ENCODE measurements at places on chromosomes 4 and X.

DNA sequence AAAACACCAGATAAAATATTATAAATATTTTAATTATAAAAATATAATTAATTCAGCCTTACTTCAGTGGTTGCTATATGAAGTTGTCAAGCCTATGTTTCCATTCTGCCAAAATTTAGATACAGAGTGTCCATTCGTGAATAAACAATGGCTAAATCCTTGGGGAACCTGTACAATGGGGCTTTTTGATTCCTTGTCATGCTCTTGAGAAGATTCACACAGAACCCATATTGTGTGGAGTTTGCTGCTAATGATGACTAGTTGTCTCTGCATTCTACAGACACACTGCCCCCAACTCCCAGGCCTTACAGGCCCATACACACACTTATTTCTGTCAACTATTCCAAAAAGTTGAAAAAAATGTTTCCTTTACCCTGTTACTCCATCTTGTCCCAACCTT, 33.4 kb upstream of the MAGEC2 start:
- DNase-seq = no peak

DNA sequence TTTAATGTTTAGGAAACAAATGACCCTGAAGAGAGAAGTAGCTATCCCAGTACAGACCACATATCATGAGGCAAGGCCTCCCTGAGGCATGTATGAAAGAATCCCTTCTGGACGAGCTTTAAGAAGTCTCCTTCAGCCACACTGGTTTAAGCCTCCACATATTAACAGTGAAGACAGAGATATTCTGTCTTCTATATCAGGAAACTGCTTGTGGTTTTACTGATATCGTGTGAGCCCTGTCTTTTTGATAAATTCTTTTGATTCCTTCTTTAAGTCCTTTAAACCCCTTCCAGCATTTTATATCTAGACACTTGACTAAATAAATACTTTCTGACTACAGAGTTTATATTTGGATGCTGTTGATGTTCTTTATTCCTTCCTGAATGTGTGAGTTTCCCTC, 45.9 kb upstream of the GPC4 start:
- no peak for DNase-seq

- peak; percentile 30 for DNase-seq
Measured at GRCh38 chr4:100372432-100372831, 145.4 kb downstream of the EMCN start.

DNA sequence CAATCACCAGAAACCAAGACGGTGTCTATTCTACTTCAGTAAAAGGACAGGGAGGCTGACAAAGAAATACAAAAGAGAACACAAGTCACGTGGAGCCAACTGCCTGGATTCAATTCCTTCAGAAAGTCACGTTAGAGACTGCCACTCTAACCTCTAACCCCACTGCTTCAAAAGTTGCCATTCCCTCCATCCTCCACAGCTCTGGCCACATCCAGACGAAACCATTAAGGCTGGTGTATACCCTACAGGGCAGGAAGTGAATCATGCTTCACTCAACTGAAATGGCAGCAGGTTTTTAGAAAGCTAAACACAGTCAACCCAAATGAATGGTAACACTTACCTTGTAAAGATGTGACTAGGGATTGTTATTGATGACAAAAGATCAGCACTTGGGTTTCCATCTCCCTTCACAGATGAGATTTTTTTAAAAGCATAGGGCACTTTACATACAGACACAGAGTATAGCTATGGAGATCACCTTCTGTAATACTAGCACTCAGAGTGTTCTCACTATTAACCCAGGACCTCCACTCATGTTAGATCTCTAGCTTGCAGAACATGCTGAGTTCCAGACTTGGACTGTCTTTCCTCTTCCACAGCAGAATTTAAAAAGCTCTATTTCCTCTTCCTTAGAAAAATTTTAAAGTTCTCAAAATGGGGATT, 37.4 kb downstream of the MAML3 start:
- peak; percentile 70 for DNase-seq

DNA sequence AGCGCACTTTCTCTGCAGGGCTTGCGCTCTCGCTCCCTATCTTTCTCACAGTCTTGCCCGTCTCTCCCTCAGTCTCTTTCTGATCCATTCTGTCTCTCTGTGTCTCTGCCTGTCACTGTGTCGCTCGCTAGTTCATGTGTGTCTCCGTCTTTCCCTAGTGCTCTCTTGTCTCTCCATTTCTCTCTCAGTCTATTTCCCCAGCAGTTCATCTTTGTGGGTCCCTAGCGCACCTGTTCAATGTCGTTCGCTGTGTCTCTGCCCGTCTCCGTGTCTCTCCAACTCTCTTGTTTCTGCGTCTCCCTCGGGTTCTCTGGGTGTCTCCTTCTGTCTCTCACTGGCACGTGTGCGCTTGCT, 1.5 kb downstream of the GPR101 start:
- no peak for DNase-seq

DNA sequence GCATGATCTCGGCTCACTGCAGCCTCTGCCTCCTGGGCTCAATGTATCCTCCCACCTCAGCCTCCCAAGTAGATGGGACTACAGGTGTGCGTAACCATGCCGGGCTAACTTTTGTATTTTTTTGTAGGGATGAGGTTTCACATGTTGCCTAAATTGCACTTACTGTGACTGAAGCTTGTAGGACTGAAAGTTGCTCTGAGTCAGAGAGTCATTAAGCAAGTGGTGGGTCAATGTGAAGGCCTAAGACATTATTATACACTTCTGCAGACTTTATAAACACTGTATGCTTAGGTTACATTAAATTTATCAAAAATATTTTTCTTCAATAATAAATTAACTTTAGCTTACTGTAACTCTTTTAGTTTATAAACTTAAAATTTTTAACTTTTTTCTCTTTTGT, 170.2 kb downstream of the FAT4 start:
- DNase-seq = no peak

GRCh38 chrX:46039526-46039925, 505.7 kb downstream of the ZNF674 start:
- DNase-seq = no peak

GRCh38 chrX:5708251-5708650, 520.4 kb downstream of the NLGN4X start:
- DNase-seq = no peak

DNA sequence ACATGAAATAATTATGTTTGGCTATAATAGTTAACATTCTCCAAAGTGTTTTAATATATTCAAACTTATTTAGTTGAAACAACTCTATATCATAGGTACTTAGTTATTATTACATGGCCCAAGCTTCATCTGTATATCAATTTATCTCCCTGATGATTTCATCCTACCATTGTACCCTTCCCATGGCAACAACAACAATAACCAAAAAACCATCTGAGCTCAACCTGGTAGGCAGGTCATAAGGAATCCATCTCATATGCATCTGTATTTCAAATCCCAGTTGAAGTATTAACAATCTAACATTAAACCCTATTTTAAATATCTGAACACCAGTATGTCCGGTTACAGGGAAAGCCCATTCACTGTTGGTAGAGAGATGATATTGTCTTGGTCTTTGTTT, 33.1 kb upstream of the SLC7A11 start:
- no peak for DNase-seq

GRCh38 chrX:66635360-66635759, 3.5 kb downstream of the EDA2R start:
- DNase-seq = no peak

GRCh38 chr4:133565379-133565778, 416.3 kb downstream of the PCDH10 start:
- peak; percentile 51 for DNase-seq

GRCh38 chrX:9560219-9560618, 95.4 kb downstream of the TBL1X start:
- no peak for DNase-seq

DNA sequence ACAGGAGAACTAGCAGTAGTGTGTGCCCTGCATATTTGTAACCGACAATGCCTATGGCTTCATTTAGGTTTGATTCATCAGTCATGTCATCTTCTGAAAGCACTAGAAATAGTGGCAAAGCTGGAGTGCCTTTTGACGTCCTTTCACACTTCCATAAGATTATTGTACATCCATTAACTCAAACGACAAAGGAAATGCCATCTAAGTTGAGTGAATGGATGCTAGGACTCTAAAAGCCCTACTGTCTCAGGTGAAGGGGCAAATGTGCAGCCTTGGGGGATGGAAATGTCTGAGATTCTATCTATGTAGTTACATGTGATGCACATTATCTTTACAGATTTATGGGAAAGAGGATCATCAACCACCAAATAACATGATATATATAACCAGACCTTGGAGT, 1473.6 kb downstream of the STIM2 start:
- DNase-seq = no peak

GRCh38 chrX:41695426-41695825, 6.7 kb downstream of the GPR34 start:
- DNase-seq = no peak

GRCh38 chr4:122826079-122826527, 528 bp upstream of the FGF2 start:
- no peak for DNase-seq

DNA sequence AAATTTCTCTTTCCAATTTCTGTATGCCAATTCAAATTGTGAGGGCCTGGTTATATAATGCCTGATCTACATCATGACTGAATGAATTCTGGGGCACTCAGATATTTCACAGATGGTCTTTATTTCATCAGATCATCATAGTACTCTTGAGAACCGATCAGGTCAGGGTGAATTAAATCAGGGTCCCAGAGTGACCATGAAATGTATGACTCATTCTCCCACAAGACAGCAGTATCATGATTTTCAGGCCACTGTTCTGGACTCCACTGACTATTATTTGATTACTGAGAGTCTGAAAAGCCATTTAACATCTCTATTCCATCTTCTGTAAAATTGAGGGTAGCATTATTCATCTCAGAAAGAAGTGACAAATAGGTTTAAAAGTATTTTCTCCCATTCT, 471.5 kb downstream of the ADGRL3 start:
- no peak for DNase-seq

DNA sequence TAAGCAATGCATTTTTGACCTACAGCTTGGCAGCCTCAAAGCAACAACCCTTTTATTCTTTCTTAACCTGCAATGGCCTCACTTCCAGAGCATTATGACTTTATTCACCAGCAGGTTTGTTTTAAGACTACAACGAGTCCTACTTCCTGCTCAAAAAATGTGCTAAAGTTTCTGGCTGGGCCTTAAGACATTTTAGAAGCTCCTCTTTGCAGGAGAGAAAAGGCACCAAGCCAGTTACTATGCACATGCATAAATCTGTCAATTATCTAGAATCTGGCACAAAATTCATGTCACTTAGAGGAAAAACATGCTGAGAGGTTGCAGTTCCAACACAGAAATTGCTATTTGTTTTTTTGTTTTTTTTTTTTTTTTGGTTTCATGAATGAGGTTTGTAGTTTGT, 223.0 kb upstream of the EPHA5 start:
- DNase-seq = peak; percentile 20

GRCh38 chr4:118396881-118397622, 44.2 kb upstream of the PRSS12 start:
- no peak for DNase-seq

DNA sequence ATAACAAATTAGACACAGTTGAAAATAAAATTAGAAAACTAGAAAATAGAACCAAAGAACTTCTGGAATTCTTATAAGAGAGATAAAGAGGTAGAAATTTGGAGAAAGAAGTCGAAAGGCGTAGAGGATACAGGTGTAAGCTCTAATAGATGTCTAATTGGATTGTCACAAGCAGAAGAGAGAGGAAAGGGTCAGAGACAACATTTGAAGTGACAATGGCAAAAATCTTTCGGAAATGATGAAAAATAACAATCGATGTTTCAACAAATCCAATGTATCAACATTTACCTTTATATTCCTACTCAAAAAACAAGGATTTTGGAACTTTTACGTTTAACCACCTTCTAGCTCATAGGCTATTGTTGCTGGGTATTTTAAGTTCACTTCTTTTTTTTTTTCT, 3.8 kb downstream of the CXCL8 start:
- DNase-seq = no peak

GRCh38 chr4:162684371-162684700, 482.4 kb downstream of the NAF1 start:
- no peak for DNase-seq

- DNase-seq = no peak
Measured at GRCh38 chrX:100874325-100874724, at the start of gene NOX1. Gene NOX1, minus strand, starts transcription at chrX:100874359. Its CDS starts 220 bp downstream, at chrX:100874139.

GRCh38 chr4:183797445-183798300, 107.4 kb upstream of the STOX2 start:
- no peak for DNase-seq

DNA sequence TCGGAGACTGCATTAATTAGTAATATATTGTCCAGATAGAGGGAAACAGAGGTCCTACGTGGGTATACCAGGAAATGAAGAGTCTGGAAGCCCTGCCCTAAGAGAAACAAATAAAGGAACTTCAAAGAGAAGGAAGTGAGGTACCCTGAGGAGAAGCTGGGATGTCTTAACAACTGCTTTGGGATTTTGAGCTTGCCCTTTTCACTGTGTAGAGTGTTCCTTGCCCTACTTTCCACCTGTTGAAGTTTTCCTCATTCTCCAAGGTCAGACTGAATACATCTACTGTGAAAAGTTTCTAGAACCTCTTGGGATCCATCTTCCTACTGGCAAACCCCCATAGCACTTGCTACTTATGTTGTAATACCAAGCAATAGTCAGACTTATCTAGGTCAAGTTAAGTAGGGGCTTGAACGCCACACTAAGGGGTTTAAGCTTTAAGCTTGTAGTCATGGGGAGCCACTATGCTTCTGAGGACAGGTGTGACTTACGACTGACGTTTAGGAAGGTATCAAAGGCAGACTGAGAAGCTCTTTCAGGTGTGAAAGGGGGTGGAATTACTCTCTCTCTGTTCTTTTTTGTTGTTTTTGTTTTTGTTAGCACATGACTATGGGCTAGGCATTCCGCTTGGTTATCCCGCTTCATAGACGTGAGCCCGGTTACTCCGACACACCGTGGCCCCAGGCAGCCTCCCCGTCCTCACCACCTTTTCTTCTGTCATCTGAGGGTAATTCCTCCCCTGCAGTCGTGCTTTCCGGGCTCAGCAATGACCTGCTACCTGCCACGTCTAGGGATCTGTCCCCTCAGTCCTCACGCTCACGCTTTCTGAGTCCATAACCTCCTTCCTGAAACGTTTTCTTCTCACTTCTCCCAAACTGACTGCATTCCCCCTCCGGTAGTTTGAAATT, 959 bp upstream of the REST start:
- DNase-seq = no peak

DNA sequence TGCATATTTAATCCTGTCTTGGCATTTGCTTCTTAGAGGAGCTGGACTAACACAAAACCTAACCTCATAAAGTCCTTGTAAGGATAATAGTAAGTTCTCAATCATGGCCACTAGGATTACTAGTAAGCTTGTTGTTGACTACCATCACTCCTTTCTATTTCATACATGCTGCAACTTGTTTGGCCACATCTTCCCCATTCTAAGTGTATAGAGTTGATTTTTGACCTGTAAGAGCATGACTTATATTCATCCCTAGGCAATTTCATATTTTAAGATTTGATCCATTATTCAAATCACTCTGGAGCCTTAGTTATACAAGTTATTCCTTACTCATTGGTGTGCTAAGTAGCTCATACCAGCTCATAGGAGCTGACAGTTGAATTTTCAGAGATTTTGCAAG, 109.4 kb downstream of the EFHC2 start:
- no peak for DNase-seq

GRCh38 chrX:112066813-112067212, 15.8 kb downstream of the TRPC5 start:
- DNase-seq = no peak

GRCh38 chrX:9912351-9913145, 54.6 kb upstream of the CLDN34 start:
- DNase-seq = no peak

- DNase-seq = peak; percentile 91
Measured at GRCh38 chrX:150693725-150694574, 754 bp downstream of the MTMR1 start.

GRCh38 chrX:23103546-23103945, 103.8 kb downstream of the DDX53 start:
- DNase-seq = no peak
